Fibroblast of skin of abdomen (primary cell): ENCODE measurements at places on chromosomes 6 and 20.

- peak; percentile 67 for DNase-seq
These were observed 19.4 kb downstream of the NCOA5 start for GRCh38 chr20:46070215-46070900.

DNA sequence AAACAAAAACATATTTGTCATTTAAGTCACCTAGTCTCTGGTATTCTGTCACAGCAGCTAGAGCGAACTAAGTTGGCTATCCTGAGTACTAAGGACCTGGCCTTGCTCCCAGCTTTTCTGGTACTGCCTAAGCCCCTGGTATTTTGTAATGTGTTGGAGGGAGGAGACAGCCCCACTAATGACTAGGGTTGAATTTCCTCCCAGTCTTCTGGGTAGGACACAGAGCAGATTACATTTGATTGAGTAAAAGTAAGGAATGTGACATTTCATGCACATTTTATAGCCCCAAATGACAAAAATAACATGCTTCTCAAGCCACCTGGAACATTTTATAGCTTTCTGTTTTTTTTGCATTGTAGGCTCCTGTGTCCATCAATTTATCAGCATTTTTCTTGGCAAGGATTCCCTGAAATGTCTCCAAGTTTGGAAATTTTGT, 47.9 kb upstream of the DDR1 start:
- peak; percentile 81 for DNase-seq

- DNase-seq = no peak
These were observed 109.2 kb upstream of the ASF1A start for GRCh38 chr6:118784641-118785164.

GRCh38 chr6:167572841-167573271, 248.0 kb downstream of the TTLL2 start:
- DNase-seq = no peak

- no peak for DNase-seq
These were observed 21.5 kb downstream of the GSTA3 start for GRCh38 chr6:52887910-52888524.

- DNase-seq = no peak
These were observed 75.2 kb upstream of the TOP1 start for GRCh38 chr20:40953416-40953815.

- DNase-seq = no peak
These were observed 2.5 kb downstream of the ZBTB46 start for GRCh38 chr20:63828545-63828944.

- no peak for DNase-seq
These were observed 341.3 kb downstream of the SMOC2 start for GRCh38 chr6:168782187-168782751.

- DNase-seq = no peak
These were observed 1.3 kb upstream of the CNR1 start for GRCh38 chr6:88167352-88167937.

- no peak for DNase-seq
These were observed 46.9 kb upstream of the ENPP5 start for GRCh38 chr6:46217671-46218131.

DNA sequence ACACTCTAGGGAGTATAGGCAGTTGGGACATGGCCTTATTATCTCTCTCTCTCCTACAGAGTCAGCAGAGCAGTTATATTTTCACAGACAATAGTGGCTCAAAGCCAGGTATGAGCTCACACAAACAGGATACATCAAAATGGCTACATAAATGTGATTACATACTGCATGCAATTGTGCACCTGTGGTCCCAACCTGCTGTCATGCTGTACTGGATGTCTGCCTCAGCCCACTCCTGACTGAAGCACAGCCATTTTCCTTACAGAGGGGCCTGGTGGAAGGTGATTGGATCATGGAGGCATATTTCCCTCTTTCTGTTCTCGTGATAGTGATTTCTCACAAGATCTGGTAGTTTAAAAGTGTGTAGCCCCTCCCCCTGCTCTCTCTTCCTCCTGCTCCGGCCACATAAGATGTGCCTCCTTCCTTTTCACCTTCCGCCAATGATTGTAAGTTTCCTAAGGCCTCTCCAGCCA, 37.0 kb upstream of the SAMHD1 start:
- DNase-seq = peak; percentile 4

- no peak for DNase-seq
These were observed 309.0 kb upstream of the CHD6 start for GRCh38 chr20:41927189-41927588.

DNA sequence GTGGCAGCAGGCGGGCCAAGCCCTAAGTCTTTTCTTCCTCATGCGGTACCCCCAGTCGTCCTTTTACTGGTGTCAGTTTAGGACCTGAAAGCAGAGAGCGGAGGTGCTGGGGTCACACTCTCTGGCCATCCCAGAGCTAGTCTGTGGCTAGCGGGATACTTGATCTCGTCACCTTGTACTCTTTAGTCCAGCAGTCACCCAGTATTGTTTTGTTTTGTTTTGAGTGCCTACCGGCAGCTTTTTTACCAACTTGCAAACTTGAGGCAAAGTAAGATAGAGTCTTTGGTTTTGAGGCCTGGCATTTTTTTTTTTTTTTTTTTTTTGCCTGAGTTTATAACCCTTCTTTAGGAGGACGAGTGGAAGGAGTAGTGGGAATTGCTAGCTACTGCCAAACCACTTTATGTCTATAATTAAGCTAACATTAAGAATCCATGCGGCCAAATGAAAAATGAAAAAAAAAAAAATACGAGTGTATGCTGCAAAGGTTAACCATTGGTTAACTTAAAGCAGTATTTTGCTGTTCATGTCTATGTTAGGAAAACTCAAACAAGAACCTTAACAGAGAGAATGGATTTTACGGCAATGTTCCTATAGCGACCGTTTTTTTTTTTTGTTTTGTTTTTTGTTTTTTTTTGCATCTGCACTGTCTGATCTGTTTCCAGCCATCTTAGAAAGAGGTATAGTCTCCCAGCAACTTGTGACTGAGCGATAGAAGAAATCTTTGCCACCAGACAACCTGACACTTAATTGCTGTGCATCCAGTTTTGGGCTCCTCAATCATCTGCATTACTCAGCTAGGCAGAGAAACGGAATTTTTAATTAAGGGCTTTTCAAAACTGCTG, 56.9 kb downstream of the FAM217A start:
- no peak for DNase-seq

GRCh38 chr6:170221052-170221752, 69.7 kb downstream of the DLL1 start:
- DNase-seq = no peak

- no peak for DNase-seq
These were observed 34.3 kb downstream of the PM20D2 start for GRCh38 chr6:89180112-89180511.

- DNase-seq = peak; percentile 53
These were observed 67.6 kb downstream of the NUDT3 start for GRCh38 chr6:34324738-34325444.

DNA sequence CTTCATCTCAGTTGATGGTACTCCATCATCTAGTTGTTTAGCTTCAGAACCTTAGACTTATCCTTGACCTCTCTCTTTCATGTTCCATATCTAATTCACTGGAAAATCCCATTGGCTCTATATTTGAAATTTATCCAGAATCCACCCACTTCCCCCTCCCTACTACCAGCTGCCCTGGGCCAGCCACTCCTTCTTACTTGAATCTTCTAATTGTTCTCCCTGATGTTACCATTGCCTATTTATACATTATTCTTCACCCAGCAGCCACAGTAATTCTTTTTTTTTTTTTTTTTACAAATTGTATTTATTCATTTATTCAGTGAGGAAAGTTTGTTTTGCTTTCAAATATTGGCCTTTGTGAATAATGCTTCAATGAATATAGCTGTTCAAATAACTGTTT, 8.2 kb downstream of the SEC23B start:
- no peak for DNase-seq

GRCh38 chr6:97032955-97033354, 108.4 kb downstream of the KLHL32 start:
- DNase-seq = peak; percentile 1

DNA sequence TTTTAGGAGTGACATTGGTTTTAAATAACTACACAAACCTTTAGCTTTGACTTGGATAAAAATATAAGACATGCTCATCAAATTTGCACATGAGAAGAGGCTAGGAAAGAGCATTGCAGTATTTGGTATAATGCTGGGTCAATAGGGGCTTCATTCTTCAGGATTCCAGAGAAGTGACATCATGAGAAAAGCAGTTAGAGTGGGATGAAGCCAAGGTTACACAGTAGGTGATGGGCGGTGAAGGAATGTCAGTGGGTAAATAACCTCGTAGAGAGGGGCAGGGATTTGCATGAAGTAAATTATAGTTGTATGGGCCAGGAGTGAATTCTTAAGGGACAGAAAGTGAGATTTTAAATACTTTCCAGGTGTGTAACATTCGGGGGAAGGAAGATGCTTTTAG, 216.2 kb downstream of the RFPL4B start:
- DNase-seq = peak; percentile 85

DNA sequence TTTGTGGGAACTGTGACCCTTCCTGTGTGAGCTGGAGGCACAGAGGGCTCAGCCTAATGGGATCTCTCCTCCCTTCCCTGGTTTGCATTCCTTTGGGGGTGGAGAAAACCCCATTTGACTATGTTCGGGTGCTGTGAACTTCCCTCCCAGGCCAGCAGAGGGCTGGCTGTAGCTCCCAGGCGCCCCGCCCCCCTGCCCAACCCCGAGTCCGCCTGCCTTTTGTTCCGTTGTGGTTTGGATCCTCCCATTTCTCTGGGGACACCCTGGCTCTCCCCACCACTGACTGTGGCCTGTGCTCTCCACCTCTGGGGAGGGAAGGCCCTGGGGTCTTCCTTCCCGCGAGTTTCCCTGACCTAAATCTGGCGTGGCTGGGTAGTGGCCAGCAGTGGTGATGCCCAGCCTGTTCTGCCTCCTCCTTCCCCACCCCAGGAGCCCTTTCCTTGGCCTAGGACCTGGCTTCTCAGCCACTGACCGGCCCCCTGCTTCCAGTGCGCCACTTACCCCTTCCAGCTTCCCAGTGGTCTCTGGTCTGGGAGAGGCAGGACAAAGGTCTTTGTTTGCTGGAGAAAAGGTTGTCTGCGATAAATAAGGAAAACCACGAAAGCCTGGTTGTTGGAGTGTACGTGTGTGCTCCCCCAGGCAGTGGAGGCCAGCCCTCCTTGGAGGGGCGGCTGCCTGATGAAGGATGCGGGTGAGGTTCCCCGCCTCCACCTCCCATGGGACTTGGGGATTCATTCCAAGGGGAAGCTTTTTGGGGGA, 4.9 kb downstream of the VEGFA start:
- peak; percentile 79 for DNase-seq

GRCh38 chr6:155548576-155548975, 92.9 kb upstream of the NOX3 start:
- no peak for DNase-seq

DNA sequence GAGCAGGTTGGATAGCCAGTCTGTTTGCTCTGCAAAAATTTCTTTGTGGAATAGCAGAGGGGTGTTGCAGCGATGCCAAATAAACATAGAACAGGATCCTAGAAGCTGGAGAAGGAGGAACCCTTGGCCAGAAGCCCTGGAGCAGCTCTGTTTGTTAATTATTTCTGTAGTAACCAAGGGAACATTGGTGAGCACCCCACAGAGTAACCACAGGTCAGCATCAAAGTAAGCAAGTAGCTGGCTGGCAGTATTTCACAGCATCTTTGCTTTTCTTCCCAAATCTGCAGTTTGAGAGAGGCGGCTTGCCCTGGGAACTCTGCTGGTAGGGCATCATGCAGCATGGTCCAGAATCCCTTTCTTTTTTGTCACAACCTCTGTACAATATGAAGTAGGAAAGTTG, 12.7 kb upstream of the APMAP start:
- no peak for DNase-seq

DNA sequence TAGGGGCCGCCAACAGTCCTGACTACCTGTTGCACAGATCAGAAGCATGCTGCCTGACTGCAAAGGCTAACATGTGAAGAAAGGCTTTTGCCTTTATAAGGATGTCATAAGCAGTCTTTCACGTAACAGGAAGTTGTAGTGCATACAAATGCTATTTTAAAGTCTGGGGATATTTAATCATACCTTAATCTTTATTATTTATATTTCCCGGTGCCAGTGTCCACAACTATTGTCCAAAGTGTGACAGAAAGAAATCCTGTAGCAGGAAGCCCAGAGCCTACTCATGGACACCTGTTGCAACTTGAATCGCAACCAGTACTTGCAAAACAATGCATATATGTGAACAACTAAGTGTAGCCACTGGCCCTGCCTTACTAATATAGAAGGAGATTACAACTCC, 235.8 kb downstream of the ALDH8A1 start:
- no peak for DNase-seq

DNA sequence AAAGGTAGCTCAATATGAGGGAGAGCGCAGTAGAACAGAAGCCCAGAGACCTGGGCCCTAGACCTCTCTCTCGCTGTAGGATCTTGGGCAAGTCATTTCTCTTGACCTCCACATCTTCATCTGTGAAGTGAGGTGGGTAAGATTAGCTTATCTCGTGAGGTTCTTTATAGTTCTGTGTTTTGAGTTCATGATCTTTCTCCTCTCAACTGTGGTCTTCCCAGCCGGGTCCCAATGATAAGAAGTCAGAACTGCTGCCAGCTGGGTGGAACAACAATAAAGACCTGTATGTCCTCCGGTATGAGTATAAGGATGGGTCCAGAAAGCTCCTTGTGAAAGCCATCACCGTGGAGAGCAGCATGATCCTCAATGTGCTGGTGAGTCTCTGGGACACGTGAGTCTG, 6.9 kb downstream of the PSMF1 start:
- DNase-seq = no peak
